ENCODE measurements at places on chromosomes 4 and X.

DNA sequence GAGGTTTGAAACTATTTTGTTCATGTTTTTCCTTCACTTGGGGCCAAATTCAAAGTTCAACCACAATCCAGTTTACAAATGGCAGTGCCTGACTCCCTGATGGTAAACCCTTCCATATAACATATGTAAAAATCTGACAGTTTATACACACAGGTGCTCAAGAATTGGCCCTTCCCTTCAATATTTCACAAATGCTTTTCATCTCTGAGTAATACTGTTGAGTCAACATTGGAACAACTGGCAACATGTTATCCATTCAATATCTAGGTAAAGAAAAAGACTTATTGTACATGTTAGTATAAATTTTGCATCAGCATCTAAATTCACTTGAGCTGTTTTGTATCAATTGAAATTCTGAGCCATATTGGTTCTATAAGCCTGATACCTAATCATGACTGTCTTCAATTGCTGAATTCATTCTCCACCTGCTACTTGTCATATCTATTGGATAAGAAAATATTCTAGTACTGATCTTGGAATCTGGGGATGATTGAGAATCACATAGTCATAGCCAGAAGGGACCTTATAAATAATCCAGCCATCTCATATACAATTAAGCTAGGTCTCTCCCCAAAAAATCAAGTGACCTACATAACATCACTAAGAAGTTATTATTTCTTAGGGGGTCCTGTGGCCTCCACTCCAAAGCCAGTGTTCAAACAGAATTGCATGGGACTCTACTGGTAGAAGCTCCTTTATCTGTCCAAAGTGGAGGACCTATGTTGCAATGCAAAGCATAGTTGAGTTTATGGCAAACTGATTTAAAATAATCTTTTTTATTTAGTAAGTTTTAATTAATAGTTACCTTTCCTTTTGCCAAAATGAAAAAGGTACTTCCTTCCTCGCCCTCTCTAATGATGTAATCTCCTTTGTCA is 61.9 kb downstream of the PRKG2 start:
- peak overlapping the region; percentile 81 for H3K4me3 ChIP-seq
- H3K4me1 ChIP-seq, result no peaks in the 10 kb centered on the region
- H3K27ac ChIP-seq, result no peak overlapping the region

DNA sequence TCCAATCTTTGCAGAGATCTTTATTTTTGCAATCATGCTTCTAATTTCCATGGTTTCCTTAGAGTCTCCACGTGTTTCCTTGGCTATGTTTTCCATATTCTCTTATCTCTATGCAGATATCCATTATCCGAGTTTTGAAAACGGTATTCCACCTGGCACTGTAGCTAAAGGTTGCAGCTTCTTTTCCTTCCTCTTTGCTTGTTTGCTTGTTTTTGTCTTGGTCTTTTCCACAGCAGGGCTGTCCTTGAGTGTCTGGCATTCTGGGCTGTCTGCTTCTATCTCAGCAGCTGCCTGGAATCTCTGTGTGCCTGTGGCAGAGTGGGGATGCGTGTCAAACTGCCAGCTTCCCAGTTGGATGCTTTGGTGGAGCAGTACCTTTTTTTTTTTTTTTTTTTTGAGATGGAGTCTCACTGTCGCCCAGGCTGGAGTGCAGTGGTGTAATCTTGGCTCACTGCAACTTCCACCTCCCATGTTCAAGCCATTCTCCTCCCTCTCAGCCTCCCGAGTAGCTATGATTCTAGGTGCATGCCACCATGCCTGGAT is 46.9 kb downstream of the WFS1 start:
- no peaks in the 10 kb centered on the region for H3K4me1 ChIP-seq
- no peaks in the 10 kb centered on the region for H3K27me3 ChIP-seq
- no peak overlapping the region for H3K4me3 ChIP-seq
- DNase-seq, result no peak

GRCh38 chrX:107025545-107025944 is 25.5 kb upstream of the MORC4 start:
- no peaks in the 10 kb centered on the region for H3K4me1 ChIP-seq
- no peak for DNase-seq
- no peak overlapping the region for H3K27ac ChIP-seq

DNA sequence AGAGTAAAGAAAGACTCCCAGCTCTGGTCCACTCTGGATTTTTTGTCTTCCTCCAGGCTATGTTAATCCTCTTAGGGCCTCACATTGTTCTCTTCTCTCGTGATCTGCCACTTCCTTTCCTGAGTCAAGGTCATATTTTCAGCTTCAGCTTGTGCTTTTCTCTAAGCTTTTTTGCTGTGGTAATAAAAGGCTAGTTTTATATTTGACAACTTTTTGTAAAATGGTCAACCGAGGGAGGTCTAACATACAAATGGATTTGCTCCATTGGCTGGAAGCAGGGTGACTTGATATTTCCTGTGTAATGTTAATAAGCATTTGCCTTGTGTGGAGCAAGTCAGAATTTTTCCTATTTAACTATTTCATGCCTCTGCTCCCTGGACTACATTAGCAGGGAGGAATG is 239.7 kb downstream of the RAB28 start:
- no peak for DNase-seq
- no peaks in the 10 kb centered on the region for H3K4me1 ChIP-seq
- no peaks in the 10 kb centered on the region for H3K27me3 ChIP-seq
- no peak overlapping the region for H3K4me3 ChIP-seq
- peaks cover 4% of the 10 kb centered on the region for H3K36me3 ChIP-seq
- no peak overlapping the region for H3K27ac ChIP-seq

GRCh38 chr4:112069110-112069509 is 76.1 kb upstream of the FAM241A start:
- no peak overlapping the region for H3K27ac ChIP-seq
- H3K4me3 ChIP-seq, result no peak overlapping the region
- no peak for DNase-seq
- H3K4me1 ChIP-seq, result no peaks in the 10 kb centered on the region

- H3K4me1 ChIP-seq, result peaks cover 3% of the 10 kb centered on the region
- DNase-seq, result no peak
- no peaks in the 10 kb centered on the region for H3K27me3 ChIP-seq
- H3K27ac ChIP-seq, result no peak overlapping the region
- no peaks in the 10 kb centered on the region for H3K36me3 ChIP-seq
These were observed 140.8 kb upstream of the AGA start for GRCh38 chr4:177582992-177583391.

DNA sequence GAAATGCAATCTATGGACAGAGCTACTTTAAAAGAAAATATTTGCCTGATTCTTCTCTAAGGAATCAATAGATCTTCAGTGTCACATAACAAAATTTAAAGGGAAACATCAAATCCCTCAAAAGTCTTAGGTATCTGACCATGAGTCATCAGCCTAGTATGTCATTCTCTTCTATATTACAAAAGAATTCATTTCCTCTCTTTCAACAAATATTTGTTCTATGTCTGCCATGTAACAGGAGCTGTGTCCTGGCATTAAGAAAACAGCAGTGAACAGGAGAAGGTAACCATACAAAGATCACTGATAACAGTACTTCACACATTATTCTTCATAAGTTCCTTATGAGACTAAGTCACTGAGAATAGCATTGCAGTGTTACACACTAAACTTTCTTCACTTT is 243.6 kb upstream of the DKK2 start:
- H3K4me1 ChIP-seq, result no peaks in the 10 kb centered on the region
- H3K4me3 ChIP-seq, result no peak overlapping the region
- DNase-seq, result no peak
- no peaks in the 10 kb centered on the region for H3K36me3 ChIP-seq
- no peaks in the 10 kb centered on the region for H3K27me3 ChIP-seq

Measured in H9 (cell line).